ENCODE measurements at places on chromosomes 2 and 18. TPM values are rescaled to one million over a fixed set of nuclear protein-coding genes. Genes with fewer than 3 reads are reported as not detected.

The GALNT3 gene
- 27.7 TPM for total RNA-seq

The NYAP2 gene
- not detected for total RNA-seq

The SLC4A3 gene
- total RNA-seq: not detected

The PRKAG3 gene
- total RNA-seq: not detected

The NEU2 gene
- not detected for total RNA-seq

The DCDC2C gene
- not detected for total RNA-seq

The SNED1 gene
- total RNA-seq: 34.3 TPM

The PLEKHH2 gene
- total RNA-seq: 0.35 TPM

The CAB39 gene
- 156 TPM for total RNA-seq

The POTEI gene
- not detected for total RNA-seq

The MYL12A gene
- total RNA-seq: 1,118 TPM

The TBR1 gene
- not detected for total RNA-seq

The RAB6C gene
- total RNA-seq: 0.10 TPM

The FER1L5 gene
- total RNA-seq: not detected

The TRAPPC12 gene
- total RNA-seq: 74.5 TPM

DNA sequence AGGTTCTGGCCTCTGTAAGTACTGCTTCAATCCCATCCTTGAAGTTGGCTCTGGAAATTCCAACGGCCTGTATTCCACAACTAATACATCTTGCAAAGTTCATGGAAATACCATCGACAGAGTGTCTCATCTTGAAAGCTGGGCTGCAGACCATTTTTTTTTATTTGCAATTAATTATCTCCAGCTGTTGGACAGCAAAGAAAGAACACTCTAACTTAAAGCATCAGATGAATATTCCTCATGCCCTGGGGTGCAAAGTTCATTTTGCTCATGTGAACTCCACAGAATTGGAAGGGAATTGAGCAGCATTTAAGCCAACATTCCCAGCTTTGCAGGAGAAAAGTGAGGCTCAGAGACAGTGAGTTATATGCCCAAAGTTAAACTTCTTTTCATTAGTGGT is 96.5 kb upstream of the PIEZO2 start:
- DNase-seq: no peak
- no peak overlapping the region for H3K27ac ChIP-seq
- no peaks in the 10 kb centered on the region for H3K36me3 ChIP-seq
- no peak overlapping the region for H3K4me3 ChIP-seq

DNA sequence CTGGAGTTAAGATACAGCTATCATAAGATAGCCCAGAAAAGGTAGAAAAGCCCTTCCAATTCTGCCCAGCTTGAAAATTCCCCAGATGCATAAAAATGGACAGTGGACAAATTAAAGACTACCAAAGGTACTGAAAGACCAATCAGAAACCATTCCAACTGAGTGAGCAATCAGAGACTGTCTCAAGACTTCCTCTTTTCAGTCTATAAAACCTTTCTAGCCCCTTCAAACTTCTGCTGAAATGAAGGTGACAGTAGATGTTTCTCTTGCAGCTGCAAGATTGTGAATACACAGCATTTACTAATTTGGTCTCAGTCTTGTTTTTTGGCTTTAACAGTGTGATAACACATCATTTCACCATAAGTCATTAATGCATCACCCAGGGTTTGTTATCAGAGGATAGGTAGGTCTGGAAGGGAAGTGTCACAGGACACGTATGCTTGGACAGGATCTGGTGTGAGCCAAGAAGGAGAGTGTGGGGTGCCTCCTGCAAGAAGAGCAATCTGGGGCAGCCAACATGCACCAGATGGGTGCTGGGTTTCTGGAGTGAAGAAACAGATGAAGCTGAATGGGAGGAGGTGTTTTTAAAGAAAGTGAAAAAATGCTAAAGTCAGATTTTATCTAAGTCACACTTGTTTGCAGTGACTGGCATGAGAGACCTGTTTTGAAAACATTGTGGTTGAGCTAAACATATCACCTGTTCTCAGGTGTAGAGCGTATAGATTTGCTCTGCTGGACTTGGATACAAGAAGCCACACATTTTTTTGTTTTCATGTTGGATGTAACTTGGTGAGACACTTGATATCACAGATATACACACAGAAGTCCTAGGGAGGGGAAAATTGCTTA is 75.3 kb upstream of the DDX18 start:
- H3K27me3 ChIP-seq: no peaks in the 10 kb centered on the region
- no peak overlapping the region for H3K4me3 ChIP-seq
- no peak overlapping the region for H3K27ac ChIP-seq
- H3K4me1 ChIP-seq: no peaks in the 10 kb centered on the region
- DNase-seq: no peak
- no peaks in the 10 kb centered on the region for H3K36me3 ChIP-seq

DNA sequence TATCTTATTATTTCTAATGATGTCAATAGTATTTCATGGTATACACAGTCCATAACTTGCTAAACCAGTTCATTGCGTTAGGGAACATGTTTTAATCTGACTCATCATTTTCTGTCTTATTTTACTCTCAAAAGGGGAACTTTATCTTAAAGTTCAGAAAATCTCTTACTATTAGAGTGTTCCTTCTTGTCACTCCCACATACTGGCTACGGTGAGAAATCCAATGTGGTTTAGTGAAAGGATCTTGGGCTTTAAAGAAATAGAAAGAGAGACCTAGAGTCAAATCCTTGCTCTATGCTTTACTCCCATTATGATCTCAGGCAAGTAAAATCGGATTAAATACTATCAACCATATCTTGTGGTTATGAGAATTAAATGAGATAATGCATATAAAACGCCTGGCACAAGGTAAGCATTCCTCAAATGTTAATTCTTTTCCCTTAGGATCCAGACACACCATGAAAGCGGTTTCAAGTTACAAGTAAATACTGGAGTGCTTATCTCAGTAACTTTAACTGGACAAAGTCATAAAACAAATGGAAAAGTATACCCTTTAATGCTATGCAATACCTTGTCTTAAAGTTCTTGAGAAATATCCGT is 576.0 kb downstream of the ARHGAP15 start:
- peaks cover 21% of the 10 kb centered on the region for H3K4me1 ChIP-seq
- no peak overlapping the region for H3K27ac ChIP-seq
- no peak for DNase-seq
- H3K36me3 ChIP-seq: peaks cover 87% of the 10 kb centered on the region
- no peaks in the 10 kb centered on the region for H3K27me3 ChIP-seq
- H3K4me3 ChIP-seq: no peak overlapping the region

GRCh38 chr2:19560785-19561184 is 202.4 kb upstream of the OSR1 start:
- H3K4me1 ChIP-seq: peaks cover 4% of the 10 kb centered on the region
- peaks cover 13% of the 10 kb centered on the region for H3K27me3 ChIP-seq
- H3K4me3 ChIP-seq: no peak overlapping the region
- no peak for DNase-seq

GRCh38 chr2:238513346-238513745 is 86.6 kb downstream of the ASB1 start:
- no peak overlapping the region for H3K4me3 ChIP-seq
- DNase-seq: peak; percentile 37
- H3K27ac ChIP-seq: no peak overlapping the region
- H3K27me3 ChIP-seq: peaks cover 8% of the 10 kb centered on the region
- no peaks in the 10 kb centered on the region for H3K36me3 ChIP-seq
- H3K4me1 ChIP-seq: no peaks in the 10 kb centered on the region

DNA sequence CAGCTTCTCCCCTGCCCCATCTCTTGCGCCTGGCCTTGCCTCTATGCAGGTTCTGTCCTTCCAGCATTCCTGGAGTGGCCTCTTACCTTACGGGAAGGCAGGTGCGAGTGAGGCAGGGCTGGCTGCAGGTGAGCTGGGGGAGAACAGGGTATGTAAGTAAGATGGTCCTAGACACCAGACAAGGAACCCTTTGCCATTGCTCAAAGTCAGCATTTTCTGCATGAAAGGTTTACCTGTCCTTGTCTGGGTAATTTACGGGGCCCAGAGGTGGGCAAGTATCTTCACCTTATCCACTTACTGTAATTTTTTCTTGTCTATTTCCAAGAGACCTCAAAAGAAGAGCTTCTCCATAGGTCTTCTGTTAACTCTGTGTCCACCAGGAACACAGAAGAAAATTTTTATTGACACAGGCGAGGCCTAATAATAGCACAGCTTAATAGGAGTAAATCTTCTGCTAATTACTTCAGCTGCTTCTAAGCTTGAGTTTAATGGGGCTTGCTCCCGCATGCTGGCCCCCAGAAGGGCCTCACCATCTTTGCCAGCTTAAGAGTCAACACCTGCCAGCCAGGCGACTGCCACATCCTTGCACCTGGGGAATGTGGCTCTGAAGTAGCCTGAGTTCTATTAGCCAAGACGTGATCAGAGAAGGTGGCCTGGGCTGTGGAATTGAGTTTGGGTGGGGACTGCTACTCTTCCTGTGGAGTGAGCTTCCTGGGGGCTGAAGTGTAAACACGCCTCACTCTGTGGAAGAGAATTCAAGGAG is 27.1 kb downstream of the PCARE start:
- H3K4me3 ChIP-seq: no peak overlapping the region
- no peak for DNase-seq
- H3K27ac ChIP-seq: no peak overlapping the region
- H3K27me3 ChIP-seq: no peaks in the 10 kb centered on the region
- peaks cover 2% of the 10 kb centered on the region for H3K36me3 ChIP-seq

GRCh38 chr2:120132691-120133090 is 90.5 kb downstream of the TMEM185B start:
- H3K4me3 ChIP-seq: no peak overlapping the region
- no peaks in the 10 kb centered on the region for H3K4me1 ChIP-seq
- no peak for DNase-seq
- H3K27ac ChIP-seq: no peak overlapping the region
- peaks cover 23% of the 10 kb centered on the region for H3K36me3 ChIP-seq

GRCh38 chr18:55910296-55910695 is 322.3 kb upstream of the TCF4 start:
- H3K4me1 ChIP-seq: no peaks in the 10 kb centered on the region
- no peaks in the 10 kb centered on the region for H3K27me3 ChIP-seq
- no peak overlapping the region for H3K4me3 ChIP-seq
- no peak overlapping the region for H3K27ac ChIP-seq
- DNase-seq: no peak
- H3K36me3 ChIP-seq: no peaks in the 10 kb centered on the region

DNA sequence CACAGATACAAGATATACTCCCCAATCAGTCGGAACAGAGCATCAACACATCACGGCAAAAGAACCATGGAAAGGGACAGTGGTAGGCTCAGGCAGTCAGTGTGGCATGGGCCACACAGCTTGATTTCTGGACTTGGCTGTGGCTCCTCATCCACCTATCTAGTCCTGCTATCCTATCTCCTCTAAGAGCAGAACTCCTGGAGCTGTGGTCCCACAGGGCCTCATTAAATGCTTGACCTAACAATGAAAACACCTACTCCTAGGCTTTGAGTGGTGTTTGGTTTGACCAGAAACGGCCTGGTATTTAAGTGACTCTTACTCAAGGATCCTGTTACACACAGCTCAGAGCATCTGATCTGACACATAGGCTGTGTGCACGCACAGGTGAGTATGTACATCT is 33.6 kb upstream of the SMAD2 start:
- H3K27me3 ChIP-seq: peaks cover 13% of the 10 kb centered on the region
- no peaks in the 10 kb centered on the region for H3K4me1 ChIP-seq
- DNase-seq: no peak

- H3K36me3 ChIP-seq: no peaks in the 10 kb centered on the region
- peaks cover 3% of the 10 kb centered on the region for H3K27me3 ChIP-seq
- H3K27ac ChIP-seq: no peak overlapping the region
- DNase-seq: no peak
- H3K4me1 ChIP-seq: no peaks in the 10 kb centered on the region
Measured at GRCh38 chr2:216942465-216942864, 82.6 kb upstream of the TNP1 start.

- H3K27ac ChIP-seq: no peak overlapping the region
- H3K36me3 ChIP-seq: peaks cover 4% of the 10 kb centered on the region
- no peak for DNase-seq
Measured at GRCh38 chr18:9404565-9405060, 70.0 kb downstream of the TWSG1 start.

- peak overlapping the region; percentile 86 for H3K27ac ChIP-seq
- peaks cover 32% of the 10 kb centered on the region for H3K4me1 ChIP-seq
- peak overlapping the region; percentile 86 for H3K4me3 ChIP-seq
- H3K27me3 ChIP-seq: peaks cover 5% of the 10 kb centered on the region
- peaks cover 7% of the 10 kb centered on the region for H3K36me3 ChIP-seq
- no peak for DNase-seq
Measured at GRCh38 chr2:55269645-55269990, 587 bp upstream of the MTIF2 start.

DNA sequence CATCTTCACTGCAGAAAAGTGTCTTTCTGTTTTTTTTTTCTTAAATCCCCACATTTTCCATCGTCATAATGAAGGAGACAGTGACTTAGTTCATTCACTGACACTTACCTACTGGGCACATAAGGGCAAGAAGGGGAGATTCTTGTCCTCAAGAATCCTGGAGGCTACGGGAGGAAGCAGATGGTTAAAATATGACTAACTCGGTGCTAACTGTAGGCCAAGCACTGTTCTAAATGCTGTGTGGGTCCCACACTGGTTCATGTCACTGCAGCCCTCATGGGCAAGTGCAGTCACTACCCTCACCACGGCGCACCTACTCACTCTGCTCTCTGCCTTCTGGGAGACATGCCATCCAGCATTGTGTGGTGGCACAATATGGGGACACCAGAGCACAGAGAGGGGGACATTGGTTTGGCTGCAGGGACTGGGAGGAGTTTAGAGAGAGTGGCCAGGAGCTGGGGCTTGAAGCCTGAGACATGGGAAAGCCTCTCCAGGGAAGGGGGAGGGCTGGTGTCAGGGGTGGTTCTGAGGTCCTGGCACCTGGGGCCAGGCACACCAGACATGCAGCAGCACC is 305.2 kb downstream of the MYCN start:
- H3K27me3 ChIP-seq: no peaks in the 10 kb centered on the region
- DNase-seq: no peak
- no peak overlapping the region for H3K27ac ChIP-seq
- H3K4me1 ChIP-seq: no peaks in the 10 kb centered on the region
- H3K4me3 ChIP-seq: no peak overlapping the region

GRCh38 chr2:43764086-43764705 is 9.6 kb upstream of the DYNC2LI1 start:
- no peak overlapping the region for H3K27ac ChIP-seq
- H3K36me3 ChIP-seq: no peaks in the 10 kb centered on the region
- peaks cover 6% of the 10 kb centered on the region for H3K27me3 ChIP-seq
- H3K4me3 ChIP-seq: no peak overlapping the region
- peaks cover 7% of the 10 kb centered on the region for H3K4me1 ChIP-seq
- DNase-seq: no peak

DNA sequence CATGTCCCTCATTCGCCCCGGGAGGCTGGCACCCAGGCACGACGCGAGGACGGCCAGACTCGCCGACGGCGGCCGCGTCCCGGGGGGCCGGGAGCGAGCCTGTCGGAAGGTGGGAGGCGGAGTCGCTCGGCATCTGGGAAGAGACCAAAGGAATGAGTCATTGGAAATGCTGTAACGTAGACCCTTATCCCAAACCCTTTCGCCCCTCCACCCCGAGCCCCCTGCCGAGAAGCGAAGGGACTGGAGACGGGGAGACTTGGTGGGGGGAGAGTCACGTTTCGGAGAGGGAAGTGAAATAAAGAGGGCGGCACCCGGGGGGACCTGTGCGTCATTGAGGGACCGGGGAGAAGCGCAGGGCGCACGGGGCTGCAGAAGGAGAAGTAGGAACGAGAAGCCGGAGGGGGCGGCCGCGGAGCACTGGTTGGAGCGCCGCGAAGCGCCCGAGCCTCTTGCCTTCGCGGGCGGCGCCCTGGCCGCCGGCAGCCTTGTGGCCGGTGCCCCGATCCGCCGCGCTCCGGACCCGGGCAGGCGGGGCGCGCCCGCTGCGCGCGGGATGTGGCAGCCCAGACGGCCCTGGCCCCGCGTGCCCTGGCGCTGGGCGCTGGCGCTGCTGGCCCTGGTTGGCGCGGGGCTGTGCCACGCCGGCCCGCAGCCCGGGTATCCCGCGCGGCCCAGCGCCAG is at the start of gene EMILIN2:
Gene EMILIN2, plus strand, starts transcription at position 371 of the 681 bp plus-strand sequence. Its CDS starts 183 bp downstream, at position 554.
- H3K36me3 ChIP-seq: no peaks in the 10 kb centered on the region
- DNase-seq: peak; percentile 31
- H3K27ac ChIP-seq: no peak within 1 kb of the TSS
- peaks cover 16% of the 10 kb centered on the region for H3K4me1 ChIP-seq

Measured in activated CD4-positive, alpha-beta memory T cell treated with anti-CD3 and anti-CD28 coated beads, Interleukin-2, amount 10 ng/mL, durations not matched to agents 7 days and 5 days (primary cell).